Fibroblast of skin of abdomen (primary cell): ENCODE measurements at places on chromosomes 16 and 17.

GRCh38 chr17:57776366-57776765, 31.3 kb upstream of the CCDC182 start:
- no peak for DNase-seq

DNA sequence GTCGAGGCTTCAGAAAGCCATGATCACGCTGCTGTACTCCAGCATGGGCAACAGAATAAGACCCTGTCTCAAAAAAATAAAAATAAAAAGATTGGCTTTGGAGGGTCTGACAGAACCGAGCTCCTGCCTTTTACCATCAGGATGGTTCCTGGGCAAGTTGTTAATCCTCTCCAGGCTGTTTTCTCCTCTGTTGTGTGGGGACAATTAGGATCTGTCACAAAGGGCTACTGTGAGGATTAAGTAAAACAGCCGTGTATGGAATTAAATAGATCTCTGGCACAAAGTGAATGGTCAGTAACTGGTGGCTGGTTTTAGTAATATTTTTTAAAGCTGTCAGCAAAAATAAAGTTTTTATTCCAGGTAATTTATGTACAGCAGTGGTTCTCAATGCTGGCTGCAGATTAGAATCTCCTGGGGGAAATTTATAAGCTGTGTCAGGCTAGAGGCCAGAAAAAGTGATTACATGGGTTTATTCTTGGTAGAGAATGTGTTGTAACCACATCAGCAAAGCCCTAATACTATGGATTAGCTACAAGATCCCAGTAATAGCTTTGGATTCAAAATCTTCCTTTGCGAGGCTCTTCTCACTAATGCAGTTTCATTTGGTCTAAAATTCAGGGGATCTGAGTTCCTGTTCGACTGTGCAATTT, 47.2 kb downstream of the GPRC5B start:
- DNase-seq = peak; percentile 23

GRCh38 chr17:19785854-19786253, 37.8 kb upstream of the ALDH3A1 start:
- DNase-seq = no peak

DNA sequence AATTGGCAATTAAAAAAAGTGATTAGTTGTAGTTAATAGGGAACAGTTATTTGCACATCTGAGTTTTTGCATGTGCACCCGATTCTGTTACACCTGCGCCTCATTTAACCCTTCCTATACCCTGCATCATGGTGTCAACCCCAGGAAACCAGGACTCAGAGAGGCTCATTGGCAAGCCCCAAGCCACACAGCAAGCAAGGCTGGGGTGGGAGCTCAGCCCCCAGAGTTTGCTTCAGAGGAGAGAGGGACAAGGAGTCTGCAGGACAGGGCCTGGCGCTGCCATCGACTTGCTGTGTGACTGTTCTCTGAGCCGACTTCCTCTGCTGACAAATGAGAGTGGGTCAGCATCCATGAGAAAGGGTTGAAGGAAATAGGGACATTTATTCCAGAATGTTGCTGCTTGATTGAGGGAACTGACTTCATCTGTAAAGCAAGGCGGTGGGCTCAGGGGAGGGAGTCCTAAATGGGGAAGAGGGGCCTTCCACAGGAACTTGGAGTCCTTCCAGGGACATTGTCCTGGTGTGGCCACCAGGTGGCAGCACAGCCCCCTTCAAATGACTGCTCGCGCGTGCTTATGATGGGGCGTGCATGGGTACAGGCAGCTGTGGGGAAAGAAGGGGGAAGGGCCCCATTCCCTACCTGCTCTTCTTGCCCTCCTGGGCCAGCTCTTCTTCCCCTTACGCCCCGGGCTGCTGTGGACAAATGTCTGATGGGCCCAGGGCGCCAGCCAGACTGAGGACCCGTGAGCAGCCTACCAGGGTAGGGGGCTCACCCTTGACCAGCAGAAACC, 51.6 kb downstream of the NT5M start:
- peak; percentile 64 for DNase-seq

DNA sequence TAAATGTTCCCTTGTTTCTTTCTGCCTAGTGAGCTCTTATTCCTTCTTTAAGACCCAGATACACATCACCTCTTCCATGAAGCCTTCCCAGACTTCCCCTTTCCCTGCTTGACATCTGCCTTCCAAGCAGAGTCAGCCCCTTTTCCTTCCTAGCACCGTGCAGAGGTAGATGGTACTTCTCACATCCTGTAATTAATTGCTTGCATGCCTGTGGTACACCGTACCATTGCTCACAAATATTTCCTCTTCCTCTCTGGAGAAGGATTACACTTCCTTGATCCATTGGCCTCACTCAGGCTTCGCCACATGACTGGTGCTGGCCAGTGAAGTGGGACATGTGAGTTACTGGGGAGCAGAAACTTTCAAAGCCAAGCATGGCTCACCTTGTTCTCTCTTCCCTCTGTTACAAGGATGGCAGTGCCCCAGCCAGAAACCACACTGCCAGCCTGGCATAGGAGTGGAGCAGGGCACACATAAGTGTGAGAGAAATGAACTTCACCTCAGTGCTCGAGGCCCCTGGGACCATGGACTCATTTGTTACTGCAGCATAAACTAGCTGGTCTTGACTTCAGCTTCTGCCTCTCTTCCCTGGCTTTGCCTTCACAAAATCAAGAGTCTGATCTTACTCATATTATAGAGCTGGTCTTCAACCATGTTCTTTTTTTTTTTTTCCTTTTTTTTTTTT, 44.0 kb downstream of the SOST start:
- DNase-seq = peak; percentile 61
